Fibroblast of gingiva (primary cell): ENCODE measurements at places on chromosomes 7 and 10.
A peak's percentile ranks its signal among the peaks of the same experiment; 100 is the strongest.

GRCh38 chr7:129739427-129739826 lies 127.9 kb downstream of the NRF1 start:
- no peak for DNase-seq

DNA sequence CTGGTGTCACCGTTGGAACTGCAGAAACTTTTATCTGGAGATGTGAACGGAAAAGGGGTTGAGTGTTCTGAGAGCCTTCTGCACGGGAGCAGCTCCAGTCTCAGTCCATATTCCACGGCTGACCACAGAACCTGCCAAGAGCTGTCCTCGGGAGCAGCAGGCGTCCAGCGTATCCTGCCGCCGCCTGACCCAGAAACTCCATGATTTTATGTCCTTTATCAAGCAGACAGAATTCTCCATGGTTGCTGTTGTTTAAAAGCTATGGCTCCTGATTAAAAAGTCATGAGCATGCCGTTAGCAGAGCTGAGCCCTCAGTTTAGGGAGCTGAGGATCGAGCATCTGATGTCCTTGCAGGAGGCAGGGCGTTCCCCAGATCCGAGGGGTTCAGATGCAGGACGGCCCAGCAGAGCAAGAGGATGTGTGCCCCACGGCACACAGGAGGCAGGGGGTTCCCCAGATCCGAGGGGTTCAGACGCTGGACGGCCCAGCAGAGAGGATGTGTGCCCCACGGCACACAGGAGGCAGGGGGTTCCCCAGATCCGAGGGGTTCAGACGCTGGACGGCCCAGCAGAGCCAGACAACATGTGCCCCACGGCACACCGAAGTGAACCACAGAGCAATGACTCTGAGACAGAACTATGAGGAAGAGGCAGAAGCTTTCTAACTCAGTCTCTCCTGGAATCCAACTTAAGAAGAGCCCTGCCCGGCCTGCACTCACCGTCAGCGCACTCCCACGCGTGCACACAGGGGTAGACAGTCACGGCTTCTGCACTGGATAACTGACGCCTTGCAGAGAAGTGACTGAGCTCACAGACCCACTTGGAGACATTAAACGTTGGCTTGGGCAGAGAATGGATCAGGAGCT lies 96.4 kb downstream of the WDR37 start:
- DNase-seq = no peak

DNA sequence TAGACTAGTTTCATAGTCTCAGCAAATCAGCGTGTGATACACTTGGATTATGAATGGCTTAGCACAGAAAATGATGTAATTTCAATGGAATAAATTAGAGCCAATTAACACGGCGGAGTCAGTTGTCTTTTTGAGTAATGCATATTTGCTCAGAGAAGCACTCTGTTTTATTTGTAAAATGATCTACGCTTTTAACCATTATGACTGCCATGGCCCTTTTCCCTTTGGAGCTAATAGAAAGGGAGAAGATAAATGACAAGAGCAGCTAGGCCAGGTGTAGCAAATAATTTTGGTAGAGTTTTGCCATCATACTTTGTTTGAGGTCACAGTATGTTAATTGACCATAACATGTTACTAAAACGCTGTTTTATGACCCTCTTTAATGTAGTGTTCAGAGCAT lies 86.8 kb downstream of the GPR158 start:
- DNase-seq = no peak

DNA sequence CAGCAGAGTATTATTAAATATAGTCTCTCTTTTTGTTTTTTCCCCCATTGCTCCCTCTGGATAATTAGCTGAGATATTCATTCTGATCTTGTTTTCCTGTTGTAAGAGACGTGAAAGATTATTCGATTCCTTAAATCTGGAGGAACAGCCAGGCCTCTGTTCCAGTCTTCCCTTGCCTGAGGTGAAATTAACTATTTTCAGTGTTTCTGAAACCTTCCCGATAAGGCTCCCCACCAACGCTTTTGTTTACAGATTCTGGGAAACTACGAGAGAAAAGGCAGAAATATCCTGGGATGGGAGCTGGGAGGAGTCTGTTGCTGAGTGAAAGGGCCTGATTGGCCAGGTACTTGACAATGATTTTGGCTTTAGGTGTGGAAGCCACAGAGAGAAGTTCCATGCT lies 63.6 kb upstream of the AGR3 start:
- DNase-seq = no peak

DNA sequence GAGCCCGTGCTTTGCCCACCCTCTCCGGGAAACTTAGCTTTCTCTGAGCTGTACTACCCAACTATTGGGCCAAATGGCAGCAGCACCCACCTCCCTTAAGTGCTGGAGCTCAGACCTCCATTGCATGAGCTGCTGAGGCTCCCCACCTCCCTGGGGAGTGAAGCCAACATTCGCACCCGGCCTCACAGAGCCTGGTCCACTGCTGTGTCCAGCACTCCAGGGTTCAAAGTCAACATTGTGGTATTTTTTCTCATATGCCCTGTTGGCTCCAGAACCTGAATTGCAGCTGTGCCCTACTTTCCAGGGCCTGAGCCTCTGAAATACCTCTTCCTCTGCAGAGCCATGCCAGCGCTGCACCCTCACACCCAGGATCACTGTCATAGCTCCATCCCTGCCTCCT lies 29.7 kb downstream of the ITGA8 start:
- DNase-seq = no peak

DNA sequence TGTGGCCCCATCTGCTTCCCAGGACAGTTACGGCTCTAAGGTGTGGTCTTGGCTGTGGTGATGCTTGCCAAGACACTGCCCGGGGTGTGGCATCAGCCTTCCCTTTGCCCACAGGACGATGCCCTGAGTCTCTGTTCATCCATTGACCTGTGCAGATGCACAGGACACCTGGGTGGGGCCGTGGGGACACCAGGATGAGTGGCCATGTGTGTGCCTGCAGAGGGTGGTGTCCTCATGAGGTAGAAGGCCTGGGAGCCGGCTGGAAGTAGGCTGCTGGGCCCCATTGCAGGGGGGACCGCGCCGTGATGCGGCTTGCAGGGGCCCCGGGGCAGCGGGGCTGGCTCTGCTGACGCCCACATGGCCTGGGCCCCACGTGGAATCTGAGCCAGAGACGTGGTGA lies 22.4 kb upstream of the PWWP2B start:
- no peak for DNase-seq

DNA sequence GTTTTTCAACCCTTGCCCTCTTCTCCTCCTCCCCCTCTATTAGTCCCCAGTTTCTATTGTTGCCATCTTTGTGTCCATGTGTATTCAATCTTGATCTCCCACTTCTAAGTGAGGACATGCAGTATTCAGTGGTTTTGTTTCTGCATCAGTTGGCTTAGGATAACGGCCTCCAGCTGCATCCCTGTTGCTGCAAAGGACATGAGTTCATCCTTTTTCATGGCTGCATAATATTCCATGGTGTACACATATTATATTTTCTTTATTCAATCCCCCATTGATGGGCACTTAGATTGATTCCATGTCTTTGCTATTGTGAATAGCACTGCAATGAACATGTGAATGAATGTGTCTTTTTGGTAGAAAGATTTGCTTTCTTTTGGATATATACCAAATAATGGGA lies 190.4 kb upstream of the LYZL1 start:
- no peak for DNase-seq

DNA sequence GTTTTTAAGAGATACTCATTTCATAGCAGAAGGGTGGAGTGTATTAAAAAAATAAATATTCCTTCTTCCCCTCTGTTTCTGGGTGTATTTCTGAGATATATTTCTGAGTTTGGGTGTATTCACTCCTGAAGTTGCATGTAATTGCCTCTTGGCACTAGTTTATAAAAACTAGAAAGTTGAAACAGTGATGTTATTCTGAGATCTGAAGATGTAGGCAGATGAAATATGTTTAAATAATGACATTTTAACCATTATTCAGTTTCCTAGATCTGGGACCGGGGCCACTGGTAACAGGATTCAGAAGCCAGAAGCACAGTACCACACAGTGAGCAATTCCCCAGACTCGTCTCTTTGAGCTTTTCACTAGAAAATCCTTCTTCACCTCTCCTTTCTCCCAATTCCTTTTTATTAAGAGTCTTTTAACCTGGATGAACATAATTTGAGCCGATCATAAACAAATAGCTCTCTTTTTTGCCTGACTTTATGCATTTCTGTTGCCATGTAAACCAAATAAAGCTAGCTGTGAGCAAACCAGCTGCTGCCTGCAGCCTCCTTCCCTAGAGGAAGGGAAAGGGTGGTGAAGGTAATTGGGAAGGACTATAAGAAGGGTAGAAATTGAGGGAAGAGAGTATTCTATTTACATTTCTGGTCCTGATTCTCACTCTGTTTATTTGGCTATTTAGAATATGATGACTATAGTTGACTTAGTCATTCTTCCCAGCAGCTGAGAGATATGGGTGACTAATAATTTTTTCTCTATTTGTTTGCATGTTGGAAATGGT lies 101.8 kb upstream of the STRIP2 start:
- DNase-seq = peak; percentile 70

DNA sequence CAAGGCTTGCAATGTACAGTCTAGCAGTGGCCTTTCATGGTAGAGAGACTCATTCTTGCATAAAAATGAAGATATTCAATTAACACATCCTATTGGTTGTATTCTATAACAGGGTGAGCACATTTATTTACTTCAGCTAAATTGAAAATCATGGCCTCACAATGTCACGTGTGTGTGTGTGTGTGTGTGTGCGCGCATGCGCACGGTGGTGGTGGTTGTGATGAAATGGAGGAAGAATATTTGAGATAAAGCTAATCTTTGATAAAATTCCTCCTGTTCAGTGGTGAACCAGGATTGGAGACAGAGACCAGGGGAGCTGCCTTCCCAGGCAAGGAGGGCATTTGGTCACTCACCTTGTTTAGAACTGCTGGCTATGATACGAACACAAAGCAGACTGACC lies 199.8 kb downstream of the DPP6 start:
- DNase-seq = no peak

DNA sequence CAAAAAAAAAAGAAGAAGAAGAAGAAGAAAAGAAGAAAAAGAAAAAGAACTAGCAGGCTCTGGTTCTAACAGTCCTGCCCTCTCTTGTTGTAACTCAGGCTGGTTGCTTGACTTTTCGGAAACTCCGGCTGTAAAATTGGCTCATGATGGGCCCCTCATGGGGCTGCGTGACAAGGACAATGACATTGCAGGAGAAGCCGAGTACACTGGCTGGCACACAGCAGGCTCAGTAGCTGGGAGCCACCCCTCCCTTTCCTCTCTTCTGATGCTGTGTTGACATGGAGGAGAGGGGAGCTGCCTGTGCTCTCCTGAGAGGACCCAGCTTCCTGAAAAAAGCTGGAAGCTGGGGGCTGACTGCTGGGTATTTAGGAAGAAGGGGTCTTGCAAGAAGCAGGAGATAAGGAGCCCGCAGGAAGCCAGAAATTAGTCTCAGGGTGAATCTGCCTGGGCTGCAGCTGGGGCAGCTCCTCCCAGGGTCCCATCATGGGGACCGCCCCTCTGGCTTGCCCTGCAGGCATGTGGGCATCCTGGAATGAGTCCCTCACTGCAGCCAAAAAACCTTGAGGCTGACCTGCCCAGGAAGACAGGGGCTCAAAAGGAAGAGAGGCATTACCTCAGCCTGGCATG lies 14.6 kb upstream of the GPR26 start:
- no peak for DNase-seq

- DNase-seq = no peak
Observed at GRCh38 chr10:17435953-17436352, 18.4 kb downstream of the ST8SIA6 start.

DNA sequence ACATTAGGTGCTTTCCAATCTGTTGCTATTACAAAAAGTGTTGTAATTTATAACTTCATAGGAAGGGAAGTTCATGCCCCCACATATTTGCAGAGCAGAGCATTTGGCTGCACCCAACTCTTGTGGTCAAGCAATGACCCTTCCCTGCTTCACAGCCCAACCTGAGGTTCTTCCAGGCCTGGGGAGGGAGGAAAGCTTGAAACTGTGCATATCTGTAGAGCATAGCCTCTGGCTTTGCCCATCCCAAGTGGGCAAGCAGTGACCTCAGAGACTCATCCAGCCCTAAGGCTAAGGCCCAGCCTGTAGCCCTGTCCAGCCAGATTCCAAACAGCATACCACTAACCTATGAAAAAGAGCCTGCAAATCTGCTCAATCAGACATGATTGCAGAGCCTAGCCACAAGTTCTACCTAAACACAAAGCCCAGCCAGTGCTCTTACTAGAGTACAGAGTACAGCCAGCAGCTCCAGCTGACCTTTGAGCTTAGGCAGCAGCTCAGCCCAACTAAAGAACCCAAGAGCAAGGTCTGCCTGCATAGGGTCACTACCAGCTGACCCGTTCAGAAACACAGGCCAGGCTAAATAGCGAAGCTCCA lies 14.4 kb upstream of the GSTK1 start:
- DNase-seq = peak; percentile 59

GRCh38 chr7:76073335-76073990 lies 25.6 kb downstream of the MDH2 start:
- no peak for DNase-seq

DNA sequence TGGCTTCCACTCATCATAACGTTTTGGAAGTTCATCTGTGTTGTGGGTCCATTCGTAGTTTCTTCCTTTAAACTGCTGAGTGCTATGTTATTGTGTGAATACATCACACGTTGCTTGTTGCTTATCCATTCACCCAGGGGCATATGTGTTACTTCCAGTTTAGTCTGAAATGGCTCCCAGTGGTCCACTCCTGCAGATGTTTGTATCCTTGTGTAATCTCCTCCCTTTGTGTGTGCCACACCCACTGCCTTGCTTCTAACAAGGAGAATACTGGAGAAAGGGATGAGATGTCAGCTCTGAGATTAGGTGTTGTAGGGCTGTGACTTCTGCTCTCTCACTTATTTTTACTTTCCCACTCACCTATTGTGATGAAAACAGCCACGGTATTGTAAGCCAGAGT lies 239.1 kb upstream of the HABP2 start:
- DNase-seq = no peak

DNA sequence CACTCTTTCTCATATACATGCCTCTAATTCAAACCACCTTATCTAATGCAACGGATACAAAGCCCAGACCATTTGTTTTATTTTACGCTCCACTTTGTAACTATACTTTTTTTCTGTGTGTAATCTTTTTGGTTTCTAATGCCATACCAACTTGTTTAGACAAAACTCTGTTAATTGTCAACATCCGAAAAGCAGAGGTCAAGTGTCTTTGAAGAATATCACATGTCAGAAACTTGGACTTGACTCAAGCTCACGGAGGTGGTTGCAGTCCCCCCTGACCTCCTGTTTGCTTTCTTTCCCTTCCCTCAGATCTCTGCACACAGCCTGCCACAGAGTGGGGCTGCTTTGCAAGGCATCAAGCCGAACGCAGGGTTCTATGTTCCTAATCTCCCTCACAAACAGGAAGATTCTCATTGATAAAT lies 698.9 kb downstream of the PARD3 start:
- no peak for DNase-seq

- peak; percentile 44 for DNase-seq
Observed at GRCh38 chr7:142853739-142854371, 1.0 kb upstream of the EPHB6 start.

DNA sequence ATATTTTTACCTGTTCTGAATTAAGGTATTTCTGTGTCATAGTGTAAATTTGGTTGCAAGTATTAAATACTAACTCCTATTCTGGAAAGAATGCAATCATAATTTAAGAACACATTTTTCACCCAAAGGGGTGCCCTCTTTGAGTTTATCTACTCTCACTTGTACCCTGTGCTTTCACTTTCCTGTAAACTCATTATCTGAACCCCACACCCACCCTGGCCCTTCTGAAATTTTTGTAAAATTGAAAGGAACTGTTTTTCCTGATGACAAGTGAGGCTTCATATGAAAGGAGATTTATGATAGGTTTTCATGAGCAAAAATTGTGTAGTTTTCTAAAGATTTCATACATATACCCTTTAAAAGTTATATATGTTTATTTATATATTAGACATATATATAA lies 134.5 kb downstream of the WNT2 start:
- no peak for DNase-seq
